CD4-positive, alpha-beta T cell treated with Interleukin-6 at 100 ng/mL for 8 hours (primary cell): ENCODE measurements at places on chromosomes 13 and 19.

DNA sequence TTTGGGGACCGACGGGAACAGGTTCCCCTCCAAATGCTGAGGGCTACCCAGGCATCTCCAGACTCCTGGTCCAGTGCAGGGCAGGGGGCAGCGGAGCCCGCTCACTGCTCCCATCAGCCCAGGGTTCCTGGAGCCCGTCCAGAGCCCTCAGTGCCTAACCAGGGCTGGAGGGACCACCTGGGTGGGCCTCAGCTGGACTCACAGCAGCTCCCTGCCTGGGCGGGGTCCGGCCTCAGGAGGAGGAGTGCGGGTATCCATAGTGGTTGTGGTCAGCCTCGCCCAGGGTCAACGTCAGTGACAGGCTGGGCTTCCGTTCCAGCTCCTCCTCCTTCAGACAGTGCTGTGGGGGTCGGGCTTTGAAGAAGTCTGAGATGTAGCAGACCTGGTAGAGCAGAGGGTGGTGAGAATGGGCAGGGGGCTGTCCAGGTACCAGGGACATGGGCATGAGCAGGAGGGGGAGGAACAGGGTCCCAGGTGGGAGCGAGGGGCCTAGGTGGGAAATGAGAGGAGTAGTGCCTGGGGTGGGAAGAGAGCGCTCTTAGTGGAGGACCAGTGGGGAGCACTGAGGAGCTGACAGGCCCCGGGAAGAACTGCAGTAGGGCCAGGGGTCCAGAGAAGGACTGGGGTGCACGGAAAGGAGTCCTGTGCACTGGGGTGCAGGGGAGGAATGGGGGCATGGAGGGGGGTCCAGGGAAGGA, 9.9 kb downstream of the PLPP2 start:
- no peak for DNase-seq

DNA sequence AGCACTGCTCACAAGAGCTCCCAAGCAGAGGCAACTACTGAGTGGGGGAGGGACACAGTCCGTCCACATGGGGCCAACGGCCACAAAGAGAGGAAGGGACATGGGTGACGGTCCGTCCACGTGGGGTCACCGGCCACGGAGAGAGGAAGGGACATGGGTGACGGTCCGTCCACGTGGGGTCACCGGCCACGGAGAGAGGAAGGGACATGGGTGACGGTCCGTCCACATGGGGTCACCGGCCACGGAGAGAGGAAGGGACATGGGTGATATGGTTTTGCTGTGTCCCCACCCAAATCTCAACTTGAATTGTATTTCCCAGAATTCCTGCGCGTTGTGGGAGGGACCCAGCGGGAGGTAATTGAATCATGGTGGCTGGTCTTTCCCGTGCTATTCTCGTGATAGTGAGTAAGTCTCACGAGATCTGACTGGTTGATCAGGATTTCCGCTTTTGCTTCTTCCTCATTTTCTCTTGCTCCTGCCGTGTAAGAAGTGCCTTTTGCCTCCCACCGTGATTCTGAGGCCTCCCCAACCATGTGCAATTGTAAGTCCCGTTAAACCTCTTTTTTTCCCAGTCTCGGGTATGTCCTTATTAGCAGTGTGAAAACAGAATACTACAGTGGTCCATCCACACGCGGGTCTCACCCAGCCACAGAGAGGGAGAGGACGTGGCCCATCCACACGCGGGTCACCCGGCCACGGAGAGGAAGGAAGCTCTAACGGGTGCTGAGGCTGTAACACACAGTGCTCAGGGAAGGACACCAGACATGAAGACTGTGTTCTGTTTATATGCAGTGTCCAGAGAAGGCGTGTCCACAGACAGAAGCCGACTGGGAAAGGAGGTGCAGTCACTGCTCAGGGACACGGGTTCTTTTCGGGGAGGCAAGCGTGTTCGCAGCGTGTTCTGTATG, 48.5 kb downstream of the GAS6 start:
- DNase-seq, result peak; percentile 16

DNA sequence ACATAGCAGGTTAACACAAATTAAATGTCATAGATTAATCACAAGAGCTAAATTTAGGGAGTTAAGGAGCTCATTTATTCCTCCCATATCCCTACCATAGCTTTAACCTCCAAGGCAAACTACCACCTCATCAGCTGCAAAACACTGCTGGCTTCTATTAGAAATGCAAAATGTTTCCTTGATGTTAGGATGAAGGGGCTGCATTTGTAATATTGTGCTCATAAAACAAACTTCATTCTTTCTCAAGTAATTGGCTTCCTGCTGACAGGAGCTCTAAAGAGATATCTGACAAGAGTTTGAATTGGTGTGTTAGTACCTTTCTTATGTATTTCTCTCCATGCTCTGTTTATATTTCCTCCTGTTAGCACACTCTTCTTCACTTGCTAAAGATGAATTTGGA, 152.1 kb downstream of the OLFM4 start:
- DNase-seq, result no peak

- DNase-seq, result no peak
These were observed 563 bp upstream of the PDCD5 start for GRCh38 chr19:32580353-32580900.

DNA sequence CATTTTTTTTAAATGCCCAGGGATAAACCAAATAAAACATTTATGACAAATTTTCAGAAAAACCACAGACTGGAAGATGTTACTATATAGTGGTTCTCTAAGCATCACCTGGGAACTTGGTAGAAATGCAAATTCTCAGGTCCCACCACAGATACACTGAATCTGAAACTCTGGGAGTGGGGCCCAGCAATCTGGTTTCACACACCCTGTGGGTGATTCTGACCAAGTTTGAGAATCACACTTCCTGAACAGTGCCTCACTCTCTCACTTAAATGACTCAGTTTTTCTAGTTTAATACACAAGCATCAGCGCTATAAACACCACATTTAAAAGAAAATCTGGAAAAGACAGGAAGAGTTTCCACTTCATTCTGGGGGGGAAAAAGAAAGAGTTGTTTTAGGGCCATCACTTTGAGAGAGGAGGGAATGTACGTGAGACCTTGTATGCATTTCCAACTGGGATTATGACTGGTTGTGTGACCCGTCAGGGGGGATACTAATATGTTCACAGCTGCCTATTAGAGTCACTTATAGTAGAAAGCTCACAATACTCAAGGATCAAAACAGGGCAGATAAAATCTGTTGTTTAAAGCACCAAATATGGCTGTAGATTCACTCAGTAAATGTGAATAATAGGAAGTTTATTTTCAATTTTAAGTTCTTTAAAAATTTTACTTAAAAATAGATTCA, 567.7 kb downstream of the GPC6 start:
- DNase-seq, result no peak

DNA sequence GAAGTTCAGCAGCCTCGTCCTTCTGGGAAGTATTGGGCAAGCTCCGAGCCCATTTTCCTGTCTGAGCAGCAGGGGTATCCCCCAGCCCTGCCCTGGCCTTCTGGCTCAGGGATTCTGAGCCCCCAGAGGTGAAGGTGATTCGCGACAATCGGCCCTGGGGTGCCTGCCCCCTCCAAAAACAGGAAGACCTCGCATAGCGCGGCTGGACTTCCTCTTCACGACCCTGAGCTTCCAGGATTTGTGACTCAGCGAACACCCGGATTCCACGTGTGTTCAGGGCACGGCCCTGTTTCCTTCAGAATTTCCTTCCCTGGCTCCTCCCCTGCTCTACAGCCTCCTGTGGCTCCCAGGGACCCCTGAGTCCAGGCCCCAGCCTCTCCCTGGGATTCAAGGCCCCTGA, at the start of gene SEMA6B:
Gene SEMA6B (minus strand): TSS at position 116 of the 400 bp plus-strand sequence. CDS start 1,227 bp downstream, outside the sequence.
- DNase-seq, result no peak

- DNase-seq, result no peak
These were observed 736.3 kb upstream of the KLHL1 start for GRCh38 chr13:70844391-70845108.

DNA sequence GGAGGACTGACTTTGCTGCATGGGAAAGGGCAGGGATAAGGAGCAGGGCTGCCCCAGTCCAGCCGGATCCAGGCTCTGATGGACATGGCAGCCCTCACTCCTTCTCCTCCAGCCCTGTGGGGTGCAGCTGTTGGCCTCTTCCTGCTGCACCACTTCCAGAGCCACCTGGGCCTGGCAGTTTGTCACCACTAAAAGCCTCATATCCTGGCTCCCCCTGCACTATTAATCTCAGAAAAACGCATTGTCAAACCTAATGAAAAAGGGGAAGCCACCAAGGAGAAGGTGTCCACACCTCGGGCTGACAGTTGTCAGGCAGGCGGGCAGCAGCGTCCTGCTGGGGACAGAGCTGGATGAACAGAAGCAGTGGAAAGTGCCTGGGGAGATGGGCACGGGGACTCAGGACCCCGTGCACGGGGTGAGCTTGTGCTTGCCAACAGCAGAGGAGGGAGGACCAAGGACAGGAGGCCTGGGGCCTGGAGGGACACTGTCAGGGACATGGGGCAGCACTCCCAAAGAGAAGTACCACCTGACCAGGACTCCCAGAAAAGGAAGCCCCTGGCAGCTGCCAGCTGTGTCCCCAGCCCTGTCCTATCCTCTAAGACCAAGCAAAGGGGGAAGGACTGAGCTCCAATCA, 151.1 kb upstream of the TSHZ3 start:
- DNase-seq, result no peak

DNA sequence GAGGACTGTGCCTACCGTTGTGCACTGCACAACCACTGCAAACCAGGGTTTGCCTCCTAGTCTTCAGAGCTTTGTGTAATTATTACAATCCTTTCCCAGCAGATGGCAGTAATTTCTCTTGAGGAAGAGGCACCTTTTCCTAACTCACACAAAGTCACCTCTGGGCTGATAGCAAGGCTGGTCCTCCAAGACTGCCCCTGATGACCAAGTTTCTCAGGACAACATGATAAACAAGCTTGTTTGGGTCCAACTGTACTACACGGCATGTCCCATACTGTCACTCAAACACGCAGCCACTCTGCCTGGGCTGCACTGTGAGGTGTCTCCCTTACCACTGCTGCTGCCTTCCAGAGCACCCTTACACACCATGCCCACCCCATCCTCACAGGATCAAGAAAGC, 39.3 kb downstream of the RFXAP start:
- no peak for DNase-seq

- peak; percentile 68 for DNase-seq
These were observed 7.9 kb upstream of the PEAK3 start for GRCh38 chr19:2289714-2290435.

DNA sequence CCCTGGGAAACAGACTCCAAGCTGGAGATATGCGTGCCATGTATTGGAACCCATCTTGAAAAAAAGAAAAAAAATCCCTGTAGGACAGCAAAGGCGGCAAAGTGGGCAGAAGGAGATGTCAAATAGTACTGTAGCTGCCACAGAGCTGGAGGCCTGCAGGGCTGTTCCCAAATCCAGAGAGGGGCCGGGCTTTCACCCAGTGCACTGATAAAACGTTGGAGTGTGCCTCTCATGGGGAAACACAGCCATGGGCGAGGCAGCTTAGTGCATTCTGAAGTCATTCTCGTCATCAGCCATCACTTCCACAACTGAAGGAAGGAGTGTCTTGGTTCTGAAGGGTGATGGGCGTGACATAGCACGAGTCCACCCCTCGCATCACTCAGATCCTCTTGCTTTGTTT, 4.8 kb downstream of the SGCG start:
- DNase-seq, result no peak

- peak; percentile 72 for DNase-seq
These were observed 18.0 kb upstream of the PNMA8B start for GRCh38 chr19:46513461-46514236.

- no peak for DNase-seq
These were observed 2.6 kb downstream of the HMG20B start for GRCh38 chr19:3575260-3575741.

DNA sequence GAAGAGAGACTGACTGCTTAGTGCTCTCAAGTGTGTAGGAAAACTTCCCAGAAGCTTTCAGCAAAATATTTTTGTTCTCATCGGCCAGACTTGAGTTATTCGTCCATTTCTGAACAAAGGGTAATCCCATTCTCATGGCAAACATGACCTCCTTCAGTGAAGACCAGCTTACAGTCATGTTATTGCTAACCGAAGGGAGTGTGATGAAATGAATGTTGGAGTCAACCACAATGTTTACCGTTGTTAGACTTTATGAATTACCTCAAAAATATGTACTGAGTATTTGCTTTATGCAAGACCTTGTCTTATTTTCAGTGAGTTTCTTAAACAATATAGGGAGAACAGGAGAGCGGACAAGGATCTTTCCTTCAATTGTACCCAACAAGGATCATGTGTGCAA, 228.6 kb downstream of the LMO7 start:
- DNase-seq, result no peak

DNA sequence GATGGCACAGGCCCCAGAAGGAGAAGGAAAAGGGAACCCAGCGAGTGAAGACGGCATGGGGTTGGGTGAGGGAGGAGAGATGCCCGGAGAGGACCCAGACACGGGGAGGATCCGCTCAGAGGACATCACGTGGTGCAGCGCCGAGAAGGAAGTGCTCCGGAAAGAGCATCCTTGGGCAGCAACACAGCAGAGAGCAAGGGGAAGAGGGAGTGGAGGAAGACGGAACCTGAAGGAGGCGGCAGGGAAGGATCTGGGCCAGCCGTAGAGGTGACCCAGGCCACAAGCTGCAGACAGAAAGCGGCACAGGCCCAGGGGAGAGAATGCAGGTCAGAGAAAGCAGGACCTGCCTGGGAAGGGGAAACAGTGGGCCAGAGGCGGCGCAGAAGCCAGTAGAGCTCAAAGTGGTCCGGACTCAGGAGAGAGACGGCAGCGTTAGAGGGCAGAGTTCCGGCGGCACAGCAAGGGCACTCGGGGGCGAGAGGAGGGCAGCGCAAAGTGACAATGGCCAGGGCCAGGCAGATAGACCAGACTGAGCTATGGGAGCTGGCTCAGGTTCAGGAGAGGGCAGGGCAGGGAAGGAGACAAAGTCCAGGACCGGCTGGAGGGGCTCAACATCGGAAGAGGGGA, 1.1 kb downstream of the PPP1R12C start:
- peak; percentile 54 for DNase-seq

GRCh38 chr13:30253830-30254229, 53.5 kb downstream of the KATNAL1 start:
- DNase-seq, result no peak

GRCh38 chr13:111614009-111614408, 293.6 kb downstream of the TEX29 start:
- DNase-seq, result no peak

DNA sequence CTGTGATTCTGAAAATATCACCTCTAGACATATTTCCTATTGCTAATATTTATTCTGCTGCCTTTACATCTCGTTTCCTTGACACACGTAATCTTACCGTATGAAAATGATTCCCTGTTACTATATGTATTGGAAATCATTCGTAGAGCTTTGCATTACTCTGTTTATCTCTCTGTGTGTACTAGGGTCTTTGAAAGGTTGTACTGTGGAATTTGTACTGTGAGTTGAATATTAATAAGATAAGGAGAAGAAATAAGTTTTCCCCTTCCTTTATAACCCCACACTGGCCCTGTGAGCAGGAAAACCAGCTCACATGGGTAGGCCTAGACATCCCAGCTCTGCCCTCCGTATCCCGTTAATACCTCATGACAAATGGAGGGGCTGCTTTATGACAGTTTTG, 354.9 kb downstream of the KLF5 start:
- no peak for DNase-seq

- peak; percentile 59 for DNase-seq
These were observed 1.7 kb upstream of the LYL1 start for GRCh38 chr19:13104360-13104847.

- DNase-seq, result no peak
These were observed 19.9 kb downstream of the KDM4B start for GRCh38 chr19:4988770-4989251.
